ENCODE measurements at places on chromosomes 4 and X.

DNA sequence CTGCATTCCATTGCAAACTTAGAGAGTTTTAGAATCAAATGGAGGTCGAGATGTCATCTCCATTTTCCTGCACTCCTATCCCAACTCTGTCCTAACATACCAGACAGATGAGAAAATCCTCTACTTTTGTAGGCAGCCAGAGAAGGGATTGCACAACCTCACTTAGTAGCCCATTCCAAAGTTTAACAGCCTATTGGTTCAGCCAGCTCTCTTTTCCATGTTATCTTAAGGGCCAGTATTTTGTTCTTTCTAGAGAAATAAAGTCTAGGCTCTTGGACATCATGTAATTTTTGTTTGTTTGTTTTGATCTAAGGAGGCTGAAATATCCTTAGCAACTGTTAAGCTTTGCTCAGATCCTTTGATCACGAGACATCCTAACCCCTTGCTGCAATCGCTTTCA, 173.0 kb downstream of the COX18 start:
- no peak for DNase-seq

DNA sequence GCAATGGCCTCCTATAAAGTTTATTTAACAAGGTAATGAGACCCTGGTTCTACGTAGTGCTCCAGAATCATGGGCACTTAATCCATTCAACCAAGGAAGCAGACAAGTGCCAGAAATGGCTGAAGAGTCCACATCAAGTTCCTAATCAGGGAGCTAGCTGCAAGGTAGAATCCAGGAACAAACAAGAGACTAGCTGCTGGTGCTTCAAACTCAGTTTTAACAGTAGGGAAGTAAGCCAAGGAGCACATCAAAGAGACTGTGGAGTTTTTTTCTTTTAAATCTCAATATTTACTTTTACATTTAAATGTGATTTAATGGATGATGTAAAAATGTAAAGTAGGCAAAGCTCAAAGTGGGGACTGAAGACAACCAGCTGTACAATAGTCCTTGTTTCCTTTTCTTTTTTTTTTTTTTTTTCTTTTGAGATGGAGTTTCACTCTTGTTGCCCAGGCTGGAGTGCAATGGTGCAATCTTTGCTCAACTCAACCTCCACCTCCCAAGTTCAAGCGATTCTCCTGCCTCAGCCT, 630.4 kb downstream of the CCSER1 start:
- DNase-seq = no peak

GRCh38 chrX:149453030-149453429, 52.1 kb downstream of the IDS start:
- peak; percentile 10 for DNase-seq

GRCh38 chr4:123889507-123889906, 492.9 kb downstream of the SPRY1 start:
- no peak for DNase-seq

DNA sequence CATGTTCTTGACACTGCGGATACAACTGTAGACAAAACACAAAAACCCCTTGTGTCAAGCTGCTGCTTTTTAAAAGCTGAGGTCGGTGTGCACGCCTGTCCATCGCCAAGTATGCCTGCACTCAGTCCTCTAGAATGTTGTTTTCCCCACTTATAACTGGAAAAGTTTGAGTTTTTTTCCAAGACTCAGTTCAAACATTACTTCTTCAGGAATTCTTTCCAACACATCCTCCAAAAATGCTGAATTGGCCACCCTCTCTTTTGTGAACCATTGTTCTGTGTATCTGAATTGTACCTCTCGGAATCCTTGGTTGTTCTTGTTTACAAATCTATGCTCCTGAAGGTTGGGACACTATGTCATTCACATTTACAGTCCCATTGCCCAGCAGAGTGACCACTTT, 94.6 kb downstream of the REELD1 start:
- DNase-seq = no peak

DNA sequence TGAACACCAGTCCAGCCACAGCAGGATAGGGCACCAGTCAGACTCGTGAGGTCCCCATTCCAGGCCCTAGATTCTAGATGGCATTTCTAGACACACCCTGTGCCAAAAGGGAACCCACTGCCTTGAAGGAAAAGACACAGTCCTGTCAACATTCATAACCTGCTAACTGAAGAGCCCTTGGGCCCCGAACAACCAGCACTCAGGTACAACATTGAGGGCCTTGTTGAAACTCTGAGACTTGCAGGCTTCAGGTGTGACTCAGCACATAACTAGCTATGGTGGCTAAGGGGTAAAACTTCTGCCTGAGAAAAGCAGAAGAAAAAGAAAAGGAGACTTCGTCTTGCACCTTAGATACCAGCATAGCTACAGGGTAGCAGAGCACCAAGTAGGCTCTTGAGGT, 252.9 kb upstream of the GRID2 start:
- DNase-seq = no peak

DNA sequence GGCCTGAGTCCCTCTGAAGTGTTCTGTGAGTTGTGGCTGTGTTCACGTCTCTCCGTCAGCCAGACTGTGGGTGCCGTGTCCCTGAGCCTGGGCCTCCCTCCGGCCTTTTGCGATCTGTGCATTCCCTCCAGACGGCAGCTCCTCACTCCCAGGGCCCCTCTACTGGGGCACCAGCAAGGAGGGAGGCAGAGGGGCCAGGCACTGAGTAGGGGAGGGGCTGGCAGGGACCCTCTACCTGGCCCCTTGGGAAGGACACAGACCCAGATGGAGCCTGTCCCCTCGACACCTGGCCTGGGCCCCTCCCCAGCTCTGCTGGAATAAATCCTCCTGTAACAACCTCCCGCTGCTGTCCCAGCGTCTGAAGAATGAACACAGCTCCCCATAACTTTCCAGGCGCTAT, 110.0 kb upstream of the NKX1-1 start:
- DNase-seq = no peak

DNA sequence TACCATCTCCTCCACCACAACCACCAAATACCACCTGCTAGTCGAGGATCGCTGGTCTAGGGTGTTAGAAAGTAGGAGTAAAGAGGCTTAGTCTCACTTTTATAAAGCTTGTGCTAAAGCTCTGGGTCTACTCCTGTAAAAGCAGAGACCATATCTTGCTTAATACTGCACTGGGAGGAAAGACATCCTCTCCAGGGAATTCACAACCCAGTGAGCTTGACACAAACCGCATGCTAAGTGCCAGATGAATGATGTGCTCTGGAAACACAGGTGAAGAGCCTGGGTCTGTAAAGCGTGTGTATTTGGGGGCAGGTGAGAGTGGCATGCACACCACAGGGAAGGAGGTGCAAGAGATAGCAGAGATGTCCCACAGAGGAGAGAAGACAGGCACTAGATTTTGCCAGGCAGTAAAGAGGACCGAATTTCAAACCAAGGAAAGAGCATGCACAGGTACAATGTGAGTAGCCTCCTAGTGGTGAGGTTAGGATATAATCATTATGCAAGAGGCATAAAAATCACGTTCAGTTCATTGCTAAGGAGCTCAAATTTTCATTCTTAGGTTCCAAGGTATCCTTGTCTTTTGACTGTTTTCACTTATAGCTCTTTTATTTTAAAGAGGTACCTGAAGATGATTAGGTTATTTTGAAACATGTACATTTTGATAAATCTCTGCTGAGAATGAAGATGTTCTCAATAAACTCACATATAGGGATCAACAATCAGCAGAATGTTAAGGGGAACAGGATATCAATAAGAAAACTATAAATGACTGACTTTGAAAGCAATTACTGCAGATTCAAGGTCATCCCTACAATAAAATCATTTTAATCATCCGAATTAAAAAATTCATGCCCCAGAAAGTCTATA, 20.7 kb downstream of the TAPT1 start:
- DNase-seq = no peak

- no peak for DNase-seq
These were observed 20.4 kb downstream of the PRPS2 start for GRCh38 chrX:12811658-12812057.

DNA sequence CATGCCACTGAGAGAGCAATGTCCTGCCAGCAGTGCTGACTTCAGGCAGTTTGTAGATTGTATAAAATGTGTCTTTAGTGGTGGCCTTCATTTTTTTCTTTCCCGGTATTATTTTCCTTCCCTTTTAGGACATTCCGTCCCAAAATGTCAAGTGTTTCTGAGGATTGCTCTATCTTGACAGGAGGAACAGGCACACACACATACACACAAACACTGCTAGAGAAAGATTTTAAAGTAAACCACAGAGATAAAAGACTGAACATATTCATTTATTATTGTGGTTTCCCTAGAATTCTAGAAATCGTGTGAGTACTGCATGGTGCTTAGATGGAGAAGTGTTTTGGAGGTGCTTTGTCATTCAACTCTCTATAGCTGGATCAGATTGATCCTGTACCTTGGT, 111.9 kb downstream of the GABRB1 start:
- DNase-seq = no peak

GRCh38 chr4:11427121-11427996, 1.3 kb downstream of the HS3ST1 start:
- no peak for DNase-seq

- no peak for DNase-seq
These were observed 72.6 kb upstream of the SPRY1 start for GRCh38 chr4:123323998-123324397.

GRCh38 chr4:111506706-111507105, 638.5 kb upstream of the FAM241A start:
- DNase-seq = no peak

DNA sequence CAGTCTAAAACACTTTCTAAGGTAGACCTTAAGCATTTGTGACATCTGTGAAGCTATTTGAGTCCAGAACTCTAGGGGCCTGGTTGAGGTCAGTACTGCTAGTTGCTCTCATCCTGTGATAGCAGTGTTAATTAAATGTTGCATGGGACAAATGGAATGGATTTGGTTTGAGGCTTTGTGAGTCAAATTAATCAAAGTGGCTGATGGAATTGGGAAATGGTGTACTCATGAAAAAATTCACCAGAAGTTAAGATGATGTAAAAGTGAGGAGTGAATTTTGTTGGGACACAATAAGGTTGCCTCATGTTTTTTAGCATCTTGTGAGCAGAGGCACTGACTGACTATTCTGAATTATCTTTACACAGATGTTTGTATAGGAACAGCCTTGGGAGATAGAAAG, 99.2 kb upstream of the ARSJ start:
- no peak for DNase-seq

GRCh38 chr4:89303177-89303576, 4.4 kb downstream of the GPRIN3 start:
- peak; percentile 81 for DNase-seq

DNA sequence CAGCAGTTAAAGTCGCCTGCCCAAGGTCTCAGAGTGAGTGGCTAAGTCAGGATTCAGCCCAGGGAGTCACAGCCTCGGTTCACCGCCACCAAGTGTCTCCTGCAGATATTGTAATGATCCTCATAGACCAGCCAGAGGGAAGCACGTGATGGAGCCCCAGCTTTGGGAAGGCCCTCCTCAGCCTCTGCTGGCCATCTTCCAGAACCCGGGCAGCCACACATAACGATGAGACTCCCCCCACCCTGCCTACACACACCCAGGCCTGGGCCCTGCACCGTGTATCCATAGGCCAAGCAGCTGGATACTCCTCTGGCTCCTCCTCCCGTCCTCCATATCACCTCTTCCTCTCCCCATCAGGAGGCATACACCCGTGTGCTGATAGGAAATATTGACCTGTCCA, 19.6 kb upstream of the SASH3 start:
- DNase-seq = no peak

GRCh38 chr4:129526812-129527211, 430.9 kb downstream of the C4orf33 start:
- DNase-seq = peak; percentile 42

DNA sequence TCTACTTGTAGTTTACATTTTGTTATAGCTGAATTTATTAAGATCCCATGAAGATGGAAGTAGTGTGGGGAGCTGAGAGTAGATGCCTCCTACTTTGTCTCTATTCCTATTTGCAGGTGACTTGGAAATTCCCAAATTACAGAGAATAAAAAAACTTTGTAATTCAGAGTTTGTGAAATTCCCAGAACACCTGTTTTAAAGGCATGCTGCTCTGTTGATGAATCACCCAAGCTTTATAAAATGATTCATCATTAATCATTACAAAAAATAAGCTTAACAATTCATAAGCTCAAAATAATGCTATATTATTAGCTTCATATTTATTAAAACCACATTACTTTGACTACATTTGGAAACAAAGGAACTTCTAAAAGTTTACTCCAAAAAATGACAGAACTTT, 856.3 kb downstream of the RPA4 start:
- DNase-seq = no peak

- DNase-seq = no peak
These were observed 176.7 kb upstream of the FAT1 start for GRCh38 chr4:186900232-186900900.

DNA sequence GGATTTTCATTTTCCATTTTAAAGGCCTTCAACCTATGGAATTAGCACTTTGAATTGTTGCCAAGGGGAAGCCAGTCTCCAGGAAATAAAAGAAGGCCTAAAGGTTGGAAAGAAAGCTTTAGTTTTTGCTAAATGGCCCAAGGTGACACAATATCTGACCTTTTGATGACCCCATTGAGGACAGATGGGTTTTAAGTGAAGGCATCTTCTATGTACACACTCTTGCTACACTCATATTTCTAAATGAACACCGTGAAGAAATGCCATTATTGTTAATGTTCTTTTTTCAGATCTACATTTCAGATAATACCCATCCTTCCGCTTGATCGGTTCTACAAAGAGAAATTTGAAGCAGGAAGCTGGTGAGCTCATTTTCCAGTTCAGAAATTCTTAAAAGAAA, 162.8 kb upstream of the POU3F4 start:
- no peak for DNase-seq

- DNase-seq = no peak
These were observed 219.0 kb upstream of the GIMD1 start for GRCh38 chr4:106587558-106587957.

GRCh38 chr4:128475597-128475996, 188.0 kb upstream of the PGRMC2 start:
- DNase-seq = no peak

DNA sequence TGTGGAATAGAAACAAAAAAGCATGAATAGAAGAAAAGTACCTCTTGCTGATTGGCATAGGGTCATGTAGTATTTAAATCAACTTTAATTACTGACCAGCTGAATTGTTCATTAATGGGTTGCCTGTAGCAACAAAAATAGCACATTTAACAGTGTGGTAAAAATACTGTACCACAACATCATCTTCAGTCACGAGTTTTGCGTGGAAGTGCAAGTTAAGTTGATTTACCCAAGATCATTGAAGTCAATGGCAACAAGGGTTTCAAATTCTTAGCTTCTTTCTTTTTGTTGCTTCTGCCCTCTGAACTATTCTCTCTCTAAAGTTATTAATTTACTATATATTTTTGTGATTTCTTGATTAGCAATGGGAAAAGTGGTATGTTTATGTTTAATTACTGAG, 526.6 kb downstream of the C4orf33 start:
- no peak for DNase-seq

DNA sequence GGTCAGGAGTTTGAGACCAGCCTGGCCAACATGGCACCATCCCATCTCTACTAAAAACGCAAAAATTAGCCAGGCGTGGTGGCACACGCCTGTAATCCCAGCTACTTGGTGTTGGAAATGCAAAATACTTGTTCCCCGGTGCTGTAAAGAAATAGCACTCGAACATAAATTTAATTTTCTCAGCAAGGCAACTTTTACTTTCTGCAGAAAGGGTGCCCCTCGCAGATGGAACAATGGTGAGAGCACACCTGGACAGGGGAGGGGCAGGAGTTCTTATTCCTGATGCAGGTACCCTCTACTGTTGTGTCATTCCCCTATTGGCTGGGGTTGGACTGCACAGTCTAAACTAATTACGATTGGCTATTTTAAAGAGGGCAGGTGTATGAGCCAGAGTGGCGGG, 139.7 kb downstream of the FHIP1A start:
- no peak for DNase-seq

- DNase-seq = no peak
These were observed 9.2 kb upstream of the GABRA4 start for GRCh38 chr4:47002580-47002979.

Data from inflammatory macrophage treated with lipopolysaccharide for 4 hours (primary cell).